ENCODE measurements at places on chromosomes 1 and 21.
A peak's percentile ranks its signal among the peaks of the same experiment; 100 is the strongest.

- peak overlapping the region; percentile 24 for H3K27ac ChIP-seq
- no peaks in the 10 kb centered on the region for H3K27me3 ChIP-seq
- H3K4me1 ChIP-seq: peaks cover 34% of the 10 kb centered on the region
- 0 out of 2 replicates have a peak overlapping the region, but pooled peaks have one; percentile 4 for H3K4me3 ChIP-seq
These were observed 115.4 kb upstream of the SERTAD4 start for GRCh38 chr1:210117198-210117597.

DNA sequence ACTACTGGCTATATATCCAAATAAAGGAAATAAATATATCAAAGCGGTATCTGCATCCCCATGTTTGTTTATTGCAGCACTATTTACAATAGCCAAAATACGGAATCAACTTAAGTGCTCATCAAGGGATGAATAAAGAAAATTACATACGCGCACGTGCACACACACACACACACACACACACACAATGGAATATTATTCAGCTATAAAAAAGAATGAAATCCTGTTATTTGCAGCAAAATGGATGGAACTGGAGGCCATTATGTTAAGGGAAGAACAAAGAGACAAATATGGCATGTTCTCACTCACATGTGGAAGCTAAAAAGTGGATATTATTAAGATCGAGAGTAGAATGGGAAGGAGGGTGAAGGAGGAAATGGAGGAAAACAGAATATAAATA lies 20.2 kb downstream of the COPA start:
- H3K4me1 ChIP-seq: no peaks in the 10 kb centered on the region
- H3K27me3 ChIP-seq: no peaks in the 10 kb centered on the region
- no peak overlapping the region for H3K27ac ChIP-seq
- peaks cover 28% of the 10 kb centered on the region for H3K36me3 ChIP-seq

GRCh38 chr1:97007840-97008604 lies 286.4 kb downstream of the PTBP2 start:
- no peaks in the 10 kb centered on the region for H3K36me3 ChIP-seq
- H3K27me3 ChIP-seq: no peaks in the 10 kb centered on the region
- DNase-seq: no peak

DNA sequence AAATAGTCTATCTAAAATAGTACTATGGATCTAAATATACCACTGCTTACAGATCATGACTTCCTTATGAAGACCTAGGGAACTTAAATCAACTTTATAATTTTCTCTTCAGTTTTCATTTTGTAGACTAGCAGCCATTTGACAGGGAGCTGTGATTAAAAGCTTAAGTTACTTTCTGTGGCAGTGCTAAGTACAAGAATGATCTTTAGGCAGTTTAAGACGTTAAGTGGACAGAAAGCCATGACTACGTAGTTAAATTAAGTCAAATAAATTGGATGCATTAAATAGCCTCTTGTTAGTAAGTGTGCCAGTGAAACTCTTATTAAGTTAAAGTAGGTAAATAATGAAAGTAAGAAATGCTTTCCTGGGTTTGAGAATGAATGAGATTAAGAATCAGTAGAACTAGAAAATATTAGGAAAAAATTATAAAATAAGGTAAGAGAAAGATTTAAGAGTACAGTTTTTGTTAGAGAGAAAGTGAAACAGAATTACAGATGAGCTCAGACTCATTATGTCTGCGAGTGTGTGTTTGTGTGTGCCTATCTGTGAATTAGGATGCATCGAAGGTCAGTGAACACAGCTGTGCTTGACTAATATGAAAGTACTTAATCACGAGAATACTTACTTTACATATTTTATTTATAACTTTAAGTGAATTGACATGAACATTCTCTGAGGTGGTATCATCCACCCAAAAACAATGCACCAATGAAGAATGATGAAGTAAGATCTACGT lies 336.9 kb downstream of the KCNT2 start:
- peaks cover 3% of the 10 kb centered on the region for H3K36me3 ChIP-seq
- no peak overlapping the region for H3K27ac ChIP-seq
- DNase-seq: no peak
- no peaks in the 10 kb centered on the region for H3K27me3 ChIP-seq

- no peaks in the 10 kb centered on the region for H3K27me3 ChIP-seq
- H3K4me1 ChIP-seq: peaks cover 44% of the 10 kb centered on the region
- no peaks in the 10 kb centered on the region for H3K36me3 ChIP-seq
- peak overlapping the region; percentile 58 for H3K4me3 ChIP-seq
These were observed 2.2 kb downstream of the LMO4 start for GRCh38 chr1:87330885-87331364.

GRCh38 chr1:111746614-111746999 lies 7.4 kb upstream of the INKA2 start:
- peaks cover 6% of the 10 kb centered on the region for H3K4me1 ChIP-seq
- H3K36me3 ChIP-seq: no peaks in the 10 kb centered on the region
- H3K4me3 ChIP-seq: no peak overlapping the region
- no peak overlapping the region for H3K27ac ChIP-seq
- peaks cover 7% of the 10 kb centered on the region for H3K27me3 ChIP-seq
- no peak for DNase-seq

- no peaks in the 10 kb centered on the region for H3K27me3 ChIP-seq
- H3K36me3 ChIP-seq: no peaks in the 10 kb centered on the region
- DNase-seq: no peak
- H3K4me1 ChIP-seq: peaks cover 12% of the 10 kb centered on the region
These were observed 224.6 kb upstream of the RAB4A start for GRCh38 chr1:229046251-229046853.

GRCh38 chr1:171254859-171255258 lies 6.6 kb downstream of the FMO1 start:
- no peak overlapping the region for H3K4me3 ChIP-seq
- peaks cover 50% of the 10 kb centered on the region for H3K4me1 ChIP-seq
- H3K36me3 ChIP-seq: no peaks in the 10 kb centered on the region
- no peak overlapping the region for H3K27ac ChIP-seq

- no peaks in the 10 kb centered on the region for H3K27me3 ChIP-seq
- H3K27ac ChIP-seq: no peak overlapping the region
- H3K4me1 ChIP-seq: no peaks in the 10 kb centered on the region
- H3K4me3 ChIP-seq: no peak overlapping the region
- H3K36me3 ChIP-seq: no peaks in the 10 kb centered on the region
- DNase-seq: no peak
These were observed 224.9 kb downstream of the TRABD2B start for GRCh38 chr1:47772281-47772680.

GRCh38 chr1:18921516-18922251 lies 19.3 kb upstream of the ALDH4A1 start:
- H3K36me3 ChIP-seq: no peaks in the 10 kb centered on the region
- H3K4me1 ChIP-seq: no peaks in the 10 kb centered on the region
- H3K27ac ChIP-seq: no peak overlapping the region
- H3K4me3 ChIP-seq: no peak overlapping the region
- no peaks in the 10 kb centered on the region for H3K27me3 ChIP-seq

DNA sequence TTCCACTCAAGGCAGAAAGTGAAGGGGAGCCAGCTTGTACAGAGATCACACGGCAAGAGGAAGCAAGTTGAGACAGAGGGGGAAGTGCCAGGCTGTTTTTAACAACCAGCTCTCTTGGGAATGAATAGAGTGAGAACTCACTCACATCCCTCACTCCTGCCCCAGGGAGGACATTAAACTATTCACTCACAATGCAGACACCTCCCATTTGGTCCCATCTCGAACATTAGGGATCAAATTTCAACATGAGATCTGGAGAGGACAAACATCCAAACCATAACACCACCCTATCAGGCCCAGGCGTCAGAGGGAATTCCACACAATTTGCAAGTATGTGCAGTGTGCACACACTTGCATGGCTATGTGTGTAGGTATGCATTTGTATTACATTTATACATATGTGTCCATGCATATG lies 62.7 kb downstream of the DMAP1 start:
- no peak overlapping the region for H3K4me3 ChIP-seq
- DNase-seq: peak; percentile 33
- no peaks in the 10 kb centered on the region for H3K27me3 ChIP-seq
- peaks cover 4% of the 10 kb centered on the region for H3K4me1 ChIP-seq

- peaks cover 12% of the 10 kb centered on the region for H3K4me1 ChIP-seq
- H3K27ac ChIP-seq: no peak overlapping the region
- H3K36me3 ChIP-seq: no peaks in the 10 kb centered on the region
- no peaks in the 10 kb centered on the region for H3K27me3 ChIP-seq
- no peak for DNase-seq
These were observed 55.4 kb downstream of the SPEN start for GRCh38 chr1:15902882-15903281.

DNA sequence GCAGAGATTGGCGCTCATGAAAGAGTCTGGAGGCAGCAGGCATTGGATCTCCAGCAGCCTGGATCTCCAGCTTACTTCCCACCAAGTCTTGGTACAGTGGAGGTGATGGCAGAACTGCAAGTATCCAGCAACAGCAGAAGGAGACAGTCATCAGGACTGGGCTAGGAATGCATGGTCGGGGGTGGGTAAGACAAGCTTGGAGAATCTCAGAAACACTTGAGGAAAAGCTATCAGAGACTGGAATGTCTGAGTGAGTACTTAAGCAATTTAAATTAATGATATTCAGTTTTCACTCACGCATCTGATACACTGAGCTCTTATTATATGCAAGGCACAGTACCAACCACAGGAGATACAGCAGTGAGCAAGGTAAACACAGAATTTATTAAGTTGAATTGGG lies 9.8 kb downstream of the TMEM35B start:
- peaks cover 8% of the 10 kb centered on the region for H3K4me1 ChIP-seq
- no peaks in the 10 kb centered on the region for H3K36me3 ChIP-seq
- H3K27me3 ChIP-seq: peaks cover 13% of the 10 kb centered on the region
- H3K4me3 ChIP-seq: no peak overlapping the region
- H3K27ac ChIP-seq: no peak overlapping the region

GRCh38 chr1:17581389-17582123 lies 42.1 kb downstream of the ARHGEF10L start:
- no peak overlapping the region for H3K4me3 ChIP-seq
- no peaks in the 10 kb centered on the region for H3K27me3 ChIP-seq
- peaks cover 50% of the 10 kb centered on the region for H3K4me1 ChIP-seq

GRCh38 chr1:235601104-235601503 lies 48.5 kb downstream of the GNG4 start:
- no peaks in the 10 kb centered on the region for H3K4me1 ChIP-seq
- DNase-seq: peak; percentile 85
- H3K4me3 ChIP-seq: no peak overlapping the region
- H3K27ac ChIP-seq: no peak overlapping the region
- no peaks in the 10 kb centered on the region for H3K27me3 ChIP-seq

- peak; percentile 60 for DNase-seq
- no peaks in the 10 kb centered on the region for H3K27me3 ChIP-seq
- no peak overlapping the region for H3K27ac ChIP-seq
- H3K4me3 ChIP-seq: no peak overlapping the region
- H3K4me1 ChIP-seq: no peaks in the 10 kb centered on the region
- H3K36me3 ChIP-seq: no peaks in the 10 kb centered on the region
These were observed 522.9 kb downstream of the LRRIQ3 start for GRCh38 chr1:73674945-73675561.

GRCh38 chr1:37478451-37478881 lies 4.1 kb downstream of the ZC3H12A start:
- H3K4me3 ChIP-seq: no peak overlapping the region
- H3K27ac ChIP-seq: 0 out of 2 replicates have a peak overlapping the region, but pooled peaks have one; percentile 14
- no peak for DNase-seq

DNA sequence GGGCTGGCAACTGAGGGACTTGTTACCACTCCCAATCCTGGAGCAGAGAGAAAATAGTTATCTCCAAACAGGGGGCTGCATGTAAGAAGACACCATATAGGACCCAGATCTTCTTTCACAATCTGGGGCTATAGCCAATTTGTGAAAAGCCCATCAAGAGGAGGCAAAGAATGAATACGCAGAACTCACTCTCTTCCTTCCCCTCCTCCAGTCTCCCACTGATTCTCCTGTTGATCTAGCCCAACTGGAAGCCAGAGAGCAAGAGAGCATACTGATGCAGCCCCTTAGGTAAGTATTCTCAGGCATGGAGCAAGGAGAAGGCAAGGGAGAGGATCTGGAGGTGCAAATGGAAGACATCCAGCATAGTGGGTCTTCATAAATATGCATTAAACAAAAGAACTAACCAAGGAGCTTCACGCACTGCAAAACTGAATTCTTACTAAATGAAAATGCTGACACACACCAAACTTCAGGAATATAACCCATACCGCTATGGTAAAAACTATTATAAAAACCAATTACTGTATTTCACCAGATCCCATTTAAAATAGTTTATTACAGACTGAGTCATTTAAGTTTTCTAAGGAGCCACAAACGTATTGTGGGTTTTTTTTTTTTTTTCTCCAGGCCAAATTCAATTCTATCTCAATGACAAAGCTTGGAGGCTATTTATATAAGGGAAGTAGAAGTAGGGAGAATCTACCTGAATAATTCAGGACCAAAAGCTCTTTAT lies 15.5 kb upstream of the HMGB4 start:
- H3K36me3 ChIP-seq: no peaks in the 10 kb centered on the region
- H3K27me3 ChIP-seq: no peaks in the 10 kb centered on the region
- DNase-seq: peak; percentile 13

DNA sequence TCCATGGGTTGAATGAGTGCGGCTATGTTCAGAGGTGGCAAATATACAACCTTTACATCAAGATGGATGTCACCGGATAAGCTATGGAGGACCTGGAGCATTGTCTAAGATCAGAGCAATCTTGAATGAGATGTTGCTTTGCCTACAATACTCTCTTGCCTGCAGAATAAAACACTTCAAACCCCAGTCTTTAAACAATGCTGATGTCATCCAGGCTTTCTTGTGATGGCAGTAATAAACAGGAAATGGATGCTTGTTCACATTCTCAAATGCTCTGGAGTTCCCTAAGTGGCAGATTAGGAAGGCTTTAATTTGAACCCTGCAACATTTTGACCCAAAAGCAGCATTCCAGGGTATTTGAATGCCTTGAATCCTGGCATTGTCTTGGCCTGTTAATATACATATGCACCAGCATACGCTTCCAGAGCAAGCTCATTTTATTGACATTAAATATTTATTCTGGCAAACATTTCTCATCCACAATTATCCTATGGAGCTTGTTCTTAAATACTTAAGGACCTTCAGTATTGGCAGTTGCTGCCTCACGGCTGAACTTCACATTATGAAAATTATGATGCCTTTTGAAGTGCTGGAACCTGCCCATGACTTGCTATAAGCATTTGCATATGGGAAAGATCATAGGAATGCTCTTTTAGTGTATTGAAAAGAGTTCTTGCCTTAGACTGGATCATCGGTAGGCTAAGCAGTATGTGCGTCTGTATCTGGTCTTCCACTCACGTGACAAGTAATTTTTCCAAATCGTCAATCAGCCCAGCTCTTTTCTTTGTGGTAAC lies 422.7 kb downstream of the SIPA1L2 start:
- peaks cover 6% of the 10 kb centered on the region for H3K36me3 ChIP-seq
- H3K27ac ChIP-seq: no peak overlapping the region

- no peak for DNase-seq
- no peaks in the 10 kb centered on the region for H3K27me3 ChIP-seq
- H3K36me3 ChIP-seq: peaks cover 18% of the 10 kb centered on the region
- H3K4me3 ChIP-seq: peak overlapping the region; percentile 92
- peaks cover 6% of the 10 kb centered on the region for H3K4me1 ChIP-seq
- H3K27ac ChIP-seq: peak overlapping the region; percentile 91
These were observed 725 bp downstream of the RTCA start for GRCh38 chr1:100266741-100267140.

- peak; percentile 62 for DNase-seq
- no peaks in the 10 kb centered on the region for H3K36me3 ChIP-seq
- peaks cover 14% of the 10 kb centered on the region for H3K27me3 ChIP-seq
- no peak overlapping the region for H3K27ac ChIP-seq
These were observed 407 bp downstream of the IGSF3 start for GRCh38 chr1:116667078-116667574.

Data from GM23338 (cell line).